ENCODE measurements at places on chromosomes 12 and 14. TPM values are rescaled to one million over a fixed set of nuclear protein-coding genes. Genes with fewer than 3 reads are reported as not detected.

The SPTLC2 gene
- 51.2 TPM for total RNA-seq

The DPY19L2 gene
- 7.3 TPM for total RNA-seq

The CCDC175 gene
- total RNA-seq, result not detected

The BEGAIN gene
- total RNA-seq, result 0.54 TPM

The MYF6 gene
- not detected for total RNA-seq

The IAPP gene
- total RNA-seq, result not detected

The ANKS1B gene
- total RNA-seq, result 3.0 TPM

The SCARB1 gene
- total RNA-seq, result 44.5 TPM

The VEZT gene
- 106 TPM for total RNA-seq

The ADCY4 gene
- total RNA-seq, result 0.32 TPM

The TCL1B gene
- not detected for total RNA-seq

The APOF gene
- not detected for total RNA-seq

The RPL36AL gene
- 166 TPM for total RNA-seq

The NTS gene
- total RNA-seq, result 1.2 TPM

DNA sequence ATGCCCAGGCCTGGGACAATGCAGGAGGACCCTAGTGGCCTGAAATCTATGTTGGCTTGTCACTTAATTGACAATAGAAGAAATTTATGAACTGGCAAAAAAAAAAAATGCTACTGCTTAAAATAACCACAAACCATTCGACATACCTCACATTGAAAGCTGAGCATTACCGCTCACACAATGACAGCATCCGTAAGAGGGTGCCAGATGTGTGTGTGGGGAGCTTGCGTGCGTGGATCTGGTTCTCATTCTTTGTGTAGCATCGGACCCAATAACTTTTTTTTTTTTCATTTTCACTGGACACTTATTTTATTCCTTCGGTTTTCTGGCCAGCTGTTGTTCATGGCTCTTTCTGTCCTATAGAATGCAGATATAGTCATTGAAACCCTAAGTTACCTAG lies 216.7 kb downstream of the VRK1 start:
- no peak for DNase-seq

DNA sequence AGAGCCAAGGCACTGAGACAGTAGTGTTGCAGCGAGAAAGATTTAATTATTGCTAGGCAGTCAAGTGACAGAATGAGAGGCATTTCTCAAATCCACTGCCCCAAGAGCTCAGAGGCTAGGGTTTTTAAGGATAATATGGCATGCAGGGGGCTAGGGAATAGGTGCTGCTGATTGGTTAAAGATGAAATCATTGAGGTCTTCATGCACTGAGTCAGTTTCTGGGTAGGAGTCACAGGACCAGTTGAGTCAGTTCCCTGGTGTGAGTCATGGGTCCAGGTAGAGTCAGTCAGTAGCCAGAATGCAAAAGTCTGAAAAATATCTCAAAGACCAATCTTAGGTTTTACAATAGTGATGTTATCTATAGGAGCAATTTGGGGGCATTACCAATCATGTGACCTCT lies 323.8 kb downstream of the RGS6 start:
- peak; percentile 11 for DNase-seq

- DNase-seq, result no peak
Measured at GRCh38 chr14:101288436-101289229, 272.7 kb upstream of the DIO3 start.

DNA sequence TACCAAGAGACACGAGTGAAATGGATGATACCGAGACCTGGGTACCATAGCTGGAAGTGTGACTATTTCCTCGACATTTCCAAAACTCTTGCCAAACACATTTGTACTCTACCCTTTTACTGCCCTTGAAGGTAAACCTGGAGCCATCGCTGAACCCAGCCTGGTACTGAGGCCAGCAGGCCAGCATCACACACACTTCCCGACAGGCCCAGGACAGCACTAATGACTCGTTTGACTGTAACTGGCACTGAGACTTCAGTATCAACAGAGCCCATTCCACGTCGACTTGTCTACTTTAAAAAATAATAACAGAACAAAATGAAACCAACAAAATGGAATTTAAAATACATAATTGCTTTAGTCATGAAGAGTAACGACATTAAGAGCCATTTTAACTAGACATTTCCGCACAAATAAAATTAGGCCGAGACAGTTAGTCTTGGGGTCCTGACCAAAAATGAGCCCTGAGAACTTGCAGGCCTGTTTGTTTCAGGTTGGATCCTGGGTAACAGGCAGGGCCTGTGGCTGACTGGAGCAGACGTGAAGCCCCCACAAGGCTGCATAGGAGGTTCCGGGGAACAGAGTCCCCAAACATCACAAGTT lies 94.3 kb downstream of the RIMBP2 start:
- no peak for DNase-seq

DNA sequence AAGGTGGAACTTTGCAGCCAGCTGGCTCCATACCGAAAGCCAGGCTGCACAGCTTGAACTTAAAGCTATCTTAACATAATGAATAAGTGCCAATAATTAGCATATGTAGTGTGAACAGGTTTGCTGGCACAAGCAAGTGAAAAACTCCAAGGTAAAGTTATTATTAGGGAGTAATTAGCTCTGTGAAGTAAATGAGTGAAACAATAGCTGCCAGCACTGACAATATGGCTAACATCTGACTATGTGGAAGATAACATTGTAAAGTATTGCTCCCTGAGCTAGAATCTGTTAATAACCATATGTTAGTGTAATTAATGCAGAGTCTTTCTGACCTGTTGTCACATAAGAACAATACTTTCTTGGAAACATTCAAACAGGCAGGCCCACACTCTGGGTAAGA lies 246.4 kb downstream of the SOX5 start:
- DNase-seq, result no peak

- no peak for DNase-seq
Measured at GRCh38 chr14:60651796-60652673, 2.8 kb upstream of the SIX1 start.

- DNase-seq, result no peak
Measured at GRCh38 chr12:57146092-57146491, 1.3 kb downstream of the LRP1-AS start.

DNA sequence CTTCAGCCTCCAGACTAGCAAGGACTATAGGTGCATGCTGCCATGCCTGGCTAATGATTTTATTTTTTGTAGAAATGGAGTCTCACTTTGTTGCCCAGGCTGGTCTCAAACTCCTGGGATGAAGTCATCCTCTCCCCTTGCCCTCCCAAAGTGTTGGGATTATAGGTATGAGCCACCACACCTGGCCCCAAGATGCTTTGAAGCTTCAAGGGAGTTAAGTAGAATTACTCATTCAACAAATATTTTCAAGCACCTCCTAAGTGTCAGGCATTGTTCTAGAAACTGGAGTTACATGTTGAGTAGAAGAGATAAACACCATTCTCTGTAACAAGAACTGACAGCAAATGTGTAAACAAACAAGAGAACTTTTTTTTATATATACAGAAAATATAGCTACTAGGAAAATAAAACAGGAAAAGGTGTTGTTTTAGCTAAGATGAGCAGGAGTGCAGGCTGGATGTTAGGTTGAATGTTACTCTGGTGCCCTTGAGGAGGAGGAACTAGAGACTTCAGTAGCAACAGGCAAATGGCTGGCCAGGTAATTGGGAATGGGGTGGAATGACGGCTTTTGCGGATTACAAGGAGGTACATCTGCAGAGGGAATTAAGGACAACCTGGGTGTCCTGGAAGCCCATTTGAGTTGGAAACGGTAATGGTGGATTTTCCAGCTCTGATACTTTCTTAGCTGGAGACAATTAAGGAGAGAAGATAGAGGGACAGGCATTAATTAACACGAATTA lies 32.0 kb upstream of the CFAP54 start:
- DNase-seq, result no peak

- DNase-seq, result peak; percentile 32
Measured at GRCh38 chr14:24483604-24484252, 24.3 kb downstream of the CMA1 start.

GRCh38 chr14:44564908-44565307 lies 57.8 kb upstream of the FSCB start:
- peak; percentile 11 for DNase-seq

DNA sequence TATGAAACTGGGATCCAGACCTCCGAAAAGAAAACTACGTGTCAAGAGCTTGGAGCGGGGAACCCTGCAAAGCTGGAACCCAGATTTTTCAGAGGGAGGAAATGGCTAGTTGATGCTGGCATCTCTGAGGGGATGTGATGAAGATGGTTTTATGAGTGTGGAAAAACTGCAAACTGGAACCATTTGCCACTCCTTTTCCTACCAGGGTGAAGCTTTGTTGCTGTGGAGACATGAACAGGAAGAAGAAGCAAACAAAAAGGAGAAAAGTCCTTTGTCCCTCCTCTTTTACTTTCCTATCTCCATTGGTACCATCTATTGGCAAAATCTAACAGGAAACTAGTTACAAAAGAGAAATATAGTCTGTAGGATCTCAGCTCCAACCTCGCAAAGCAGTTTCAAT lies 39.2 kb downstream of the CDK17 start:
- DNase-seq, result no peak

DNA sequence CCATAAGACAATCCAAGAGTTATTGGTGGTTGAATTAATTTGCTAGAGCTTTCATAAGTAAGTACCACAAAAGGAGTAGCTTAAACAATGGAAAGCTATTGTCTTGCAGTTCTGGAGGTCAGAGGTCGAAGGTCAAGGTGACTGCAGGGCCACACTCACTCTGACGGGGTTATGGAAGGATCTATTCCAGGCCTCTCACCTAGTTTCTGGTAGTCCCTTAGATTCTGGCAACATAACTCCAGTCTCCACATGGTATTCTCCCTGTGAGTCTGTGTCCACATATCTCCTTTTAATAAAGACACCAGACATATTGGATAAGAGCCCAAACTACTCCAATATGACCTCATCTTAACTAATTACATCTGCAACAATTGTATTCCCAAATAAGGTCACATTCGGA lies 273.4 kb downstream of the FOXN3 start:
- DNase-seq, result no peak

- peak; percentile 60 for DNase-seq
Measured at GRCh38 chr14:104078031-104078455, 7.5 kb upstream of the ASPG start.

DNA sequence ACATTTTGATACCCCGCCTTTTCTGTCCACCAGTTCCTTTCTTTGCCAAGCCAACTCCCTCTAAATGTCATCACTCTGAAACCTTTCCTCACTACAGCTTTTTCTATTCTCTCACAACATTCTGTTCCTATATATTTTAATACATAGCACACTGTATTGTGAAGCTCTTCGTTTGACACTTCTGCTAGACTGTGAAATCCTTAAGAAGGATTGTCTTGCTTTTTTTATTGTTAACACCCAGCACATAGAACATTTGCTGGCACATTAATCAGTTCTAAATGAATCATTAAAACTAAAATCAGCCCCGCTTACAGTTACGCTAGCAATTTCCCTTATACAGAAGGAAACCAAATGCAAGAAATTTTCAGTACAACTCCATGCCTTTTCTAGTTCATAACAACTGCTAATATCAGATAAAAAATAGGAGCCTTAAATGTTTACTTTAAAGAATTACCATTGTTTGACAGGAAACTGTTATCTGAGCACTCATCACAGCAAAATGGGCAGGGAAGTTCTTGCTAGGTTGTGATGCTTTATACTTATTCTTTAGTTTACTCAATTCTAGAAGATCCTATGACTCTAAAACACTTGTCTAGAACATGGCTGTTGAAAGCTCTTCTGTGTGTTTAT lies 93.5 kb downstream of the PPP1R12A start:
- no peak for DNase-seq

- DNase-seq, result peak; percentile 87
Measured at GRCh38 chr14:26199590-26200370, 398.1 kb downstream of the NOVA1 start.

- DNase-seq, result peak; percentile 74
Measured at GRCh38 chr12:88237954-88238353, 95.8 kb downstream of the TMTC3 start.

GRCh38 chr12:98823012-98823411 lies 177.9 kb downstream of the APAF1 start:
- no peak for DNase-seq

GRCh38 chr12:27523305-27523641 lies 733 bp upstream of the PPFIBP1 start:
- DNase-seq, result no peak

- DNase-seq, result no peak
Measured at GRCh38 chr14:99075771-99076375, 196.1 kb downstream of the BCL11B start.

GRCh38 chr14:67618617-67619063 lies 1.1 kb upstream of the ARG2 start:
- DNase-seq, result peak; percentile 63

DNA sequence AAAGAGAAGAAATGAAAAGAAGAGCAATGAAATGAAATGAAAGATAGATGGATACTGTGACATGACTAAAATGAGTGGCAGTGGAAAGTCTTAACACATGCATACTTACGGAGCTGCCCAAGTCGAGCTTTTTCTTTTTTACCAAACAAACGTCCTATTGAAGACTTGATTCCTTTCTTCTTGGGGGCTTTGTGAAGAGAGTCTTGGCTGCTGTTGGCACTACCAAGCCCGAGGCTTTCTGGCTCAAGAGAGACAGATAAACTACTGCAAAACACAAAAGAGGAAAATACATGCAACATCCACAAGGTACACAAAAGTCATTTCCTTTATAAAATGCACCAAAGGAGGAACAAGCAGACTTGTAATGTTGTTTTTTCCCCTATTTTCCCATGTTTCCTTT lies 261.2 kb downstream of the ACSS3 start:
- DNase-seq, result no peak

- DNase-seq, result no peak
Measured at GRCh38 chr12:520119-520518, 60.4 kb downstream of the B4GALNT3 start.

- DNase-seq, result no peak
Measured at GRCh38 chr12:113120670-113121370, 14.7 kb downstream of the RASAL1 start.

- DNase-seq, result no peak
Measured at GRCh38 chr14:95515080-95515489, 1.4 kb downstream of the SYNE3 start.

DNA sequence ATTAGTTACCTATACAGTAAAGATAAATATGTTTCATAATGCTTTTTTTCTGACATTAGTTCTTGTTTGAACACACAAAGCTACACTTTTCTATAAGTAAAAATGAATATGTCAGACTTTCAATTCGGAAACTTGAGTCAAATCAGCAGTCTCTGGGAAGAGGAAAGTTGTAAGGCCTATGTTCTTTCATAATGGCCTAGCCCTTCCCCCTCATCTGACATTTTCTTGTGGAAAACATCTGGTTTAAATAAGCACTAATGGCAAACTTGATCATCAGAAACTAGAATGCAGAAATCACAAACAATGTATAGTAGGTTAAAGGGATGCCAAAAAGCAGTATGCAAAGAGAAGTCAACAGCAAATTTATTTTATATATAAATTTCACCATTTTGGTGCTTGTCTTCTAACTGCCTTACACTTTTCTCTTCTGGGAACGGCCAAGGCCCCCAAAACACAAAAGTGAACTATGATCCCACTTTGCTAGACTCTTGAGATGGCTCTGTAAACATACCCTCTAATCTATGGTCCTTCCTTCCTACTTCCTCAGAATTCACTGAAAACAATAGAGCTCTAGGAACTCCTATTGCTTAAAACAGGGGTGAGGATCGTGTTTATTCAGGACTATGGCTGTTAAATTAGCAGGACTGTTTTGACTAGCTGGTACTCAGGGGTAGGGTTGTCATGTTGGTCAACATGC lies 444.1 kb downstream of the RAD51B start:
- no peak for DNase-seq

- no peak for DNase-seq
Measured at GRCh38 chr12:94648578-94648977, 1.8 kb downstream of the TMCC3 start.
